ENCODE measurements at places on chromosomes 4 and X.
A peak's percentile ranks its signal among the peaks of the same experiment; 100 is the strongest.

DNA sequence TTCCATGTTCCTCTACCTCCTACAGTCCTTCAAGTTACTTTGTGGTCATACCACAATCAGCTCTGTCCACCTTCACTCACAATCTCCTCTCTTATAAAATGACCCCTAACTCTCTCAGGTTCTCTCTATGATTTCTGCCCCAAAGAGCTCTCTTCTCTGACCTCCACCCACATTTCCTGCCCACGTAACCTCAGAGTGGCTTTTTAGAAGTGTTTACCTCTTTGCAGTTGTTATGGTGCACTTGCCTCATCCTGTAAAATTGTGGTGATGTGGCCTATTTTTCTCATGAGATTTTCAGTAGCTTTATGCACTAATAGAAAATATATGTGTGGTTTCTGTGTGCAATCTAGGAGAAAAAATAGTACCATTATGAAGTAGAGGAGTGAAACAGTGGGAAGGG lies 215.8 kb downstream of the PACRGL start:
- DNase-seq: no peak

DNA sequence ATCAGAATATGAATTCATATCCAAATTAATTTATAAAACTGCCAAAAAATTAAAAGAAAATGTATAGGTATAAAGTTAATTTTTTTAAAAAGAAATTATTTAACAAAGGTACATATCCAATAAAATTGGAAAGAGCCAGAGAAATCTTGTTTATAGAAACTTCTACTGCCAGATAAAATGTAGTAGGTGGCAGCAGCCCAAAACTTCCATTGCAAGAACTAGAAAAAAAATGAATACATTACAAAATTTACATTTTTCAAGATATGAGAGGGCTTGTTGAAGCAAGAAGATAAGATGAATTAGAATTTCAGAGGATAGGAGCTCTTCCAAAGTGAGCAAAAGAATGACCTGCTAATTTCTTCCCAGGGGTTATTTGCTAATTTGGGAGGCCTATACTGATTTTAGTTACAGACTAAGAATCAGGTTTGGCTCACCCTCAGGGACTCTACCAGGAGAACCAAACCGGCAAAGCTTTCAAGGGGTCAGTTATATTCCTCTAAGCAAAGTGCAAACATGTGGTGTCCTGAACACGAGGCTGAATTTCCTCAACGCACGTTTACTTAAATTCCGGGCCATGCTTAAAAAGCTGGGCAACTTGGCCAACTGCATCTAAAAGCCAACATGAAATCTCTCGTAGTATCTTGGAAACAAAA lies 17.5 kb downstream of the ANKRD50 start:
- no peak for DNase-seq

- no peak for DNase-seq
These were observed 133.8 kb downstream of the LDB2 start for GRCh38 chr4:16764622-16765021.

- DNase-seq: peak; percentile 47
These were observed 2.2 kb downstream of the PPA2 start for GRCh38 chr4:105471566-105472176.

DNA sequence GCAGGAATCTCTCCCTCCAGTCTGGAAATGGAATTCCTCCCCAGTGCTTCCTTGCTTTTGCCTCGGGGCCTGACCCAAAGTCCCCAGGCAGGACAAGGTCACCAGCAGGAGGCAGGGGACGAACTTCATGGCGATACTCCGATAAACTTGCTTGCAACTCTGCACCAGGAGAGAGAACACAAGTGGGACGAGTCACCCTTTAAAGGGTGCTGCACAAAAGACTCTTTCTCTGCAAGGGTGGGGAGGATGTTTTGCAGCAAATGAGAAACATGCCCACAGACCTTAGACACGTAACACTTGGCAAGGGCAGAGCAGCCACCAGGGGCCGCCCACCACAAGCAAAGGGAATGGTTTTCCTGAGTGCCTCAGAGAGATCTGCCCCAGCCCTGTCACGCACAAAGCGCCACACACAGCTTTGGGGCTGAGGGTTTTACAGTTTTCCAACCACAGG lies at the start of gene FGFBP2:
Gene FGFBP2 (minus strand): TSS at position 175 of the 451 bp plus-strand sequence. CDS start 46 bp downstream, at position 129.
- DNase-seq: no peak

- DNase-seq: no peak
These were observed 683.5 kb upstream of the GRIA3 start for GRCh38 chrX:122500556-122500955.

DNA sequence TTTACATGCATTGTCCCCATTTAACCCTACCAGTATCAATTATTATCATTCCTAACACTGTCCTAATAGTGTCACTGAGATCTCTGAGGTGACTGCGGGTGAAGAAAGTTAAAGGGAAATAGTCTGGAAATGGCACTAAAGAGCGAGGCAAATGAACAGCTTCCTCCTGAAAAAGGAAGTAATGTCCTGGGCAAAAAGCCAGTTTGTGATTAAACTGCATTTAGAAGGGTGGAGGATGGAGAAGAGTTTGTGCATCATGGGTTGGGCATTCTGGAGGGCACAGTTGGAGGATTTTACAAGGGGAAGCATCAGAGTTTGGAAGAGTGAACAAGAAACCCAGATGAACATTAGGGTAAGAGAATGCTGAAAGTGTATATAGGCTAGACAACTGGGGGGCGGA lies 60.5 kb upstream of the SLC25A4 start:
- DNase-seq: no peak

DNA sequence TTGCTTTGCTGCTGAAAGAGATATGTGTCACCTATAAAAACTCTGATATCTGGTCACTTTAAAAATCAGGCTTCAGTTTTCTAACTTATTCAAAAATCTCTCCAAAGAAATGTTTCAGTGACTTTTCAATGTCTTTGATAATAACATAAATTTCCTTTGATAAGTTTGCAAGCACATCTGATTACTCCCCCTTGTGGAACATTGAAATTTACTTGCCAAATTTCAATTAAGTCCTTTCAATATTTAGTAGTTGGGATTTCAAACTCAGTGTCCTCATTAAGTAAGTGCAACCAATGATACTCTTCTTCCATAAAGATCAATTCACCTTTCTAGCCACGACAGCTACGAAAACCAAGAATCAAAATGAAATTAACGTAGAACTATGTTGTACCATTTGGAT lies 151.3 kb upstream of the FAM47C start:
- DNase-seq: no peak

GRCh38 chrX:39527025-39527424 lies 570.7 kb downstream of the BCOR start:
- DNase-seq: no peak

- no peak for DNase-seq
These were observed 213.7 kb downstream of the FSTL5 start for GRCh38 chr4:161949946-161950725.

DNA sequence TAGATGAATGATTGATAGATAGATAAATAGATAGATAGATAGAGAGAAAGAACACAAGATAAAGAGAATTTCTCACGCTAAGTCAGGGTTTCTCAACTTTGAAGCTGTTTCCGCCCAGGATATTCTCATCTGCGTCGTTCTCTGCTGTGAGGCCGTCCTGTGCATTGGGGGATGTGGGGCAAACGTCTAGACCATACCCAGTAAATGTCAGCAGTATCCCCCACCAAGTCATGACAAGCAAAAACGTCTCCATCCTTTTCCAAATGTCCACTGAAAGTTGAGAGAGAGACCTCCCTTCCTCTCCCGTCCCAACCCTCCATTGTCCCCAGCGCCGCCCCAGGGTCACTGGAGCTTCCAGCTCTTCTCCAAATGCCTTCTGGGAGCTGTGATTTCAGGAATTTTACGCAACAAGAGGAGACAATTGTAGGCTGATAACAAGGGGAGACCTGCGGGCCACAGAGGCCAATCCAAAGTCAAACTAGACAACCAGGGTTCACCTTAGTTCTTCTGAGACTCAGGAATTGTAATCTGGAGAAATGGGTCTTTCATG lies 8.9 kb upstream of the CRLF2 start:
- no peak for DNase-seq

DNA sequence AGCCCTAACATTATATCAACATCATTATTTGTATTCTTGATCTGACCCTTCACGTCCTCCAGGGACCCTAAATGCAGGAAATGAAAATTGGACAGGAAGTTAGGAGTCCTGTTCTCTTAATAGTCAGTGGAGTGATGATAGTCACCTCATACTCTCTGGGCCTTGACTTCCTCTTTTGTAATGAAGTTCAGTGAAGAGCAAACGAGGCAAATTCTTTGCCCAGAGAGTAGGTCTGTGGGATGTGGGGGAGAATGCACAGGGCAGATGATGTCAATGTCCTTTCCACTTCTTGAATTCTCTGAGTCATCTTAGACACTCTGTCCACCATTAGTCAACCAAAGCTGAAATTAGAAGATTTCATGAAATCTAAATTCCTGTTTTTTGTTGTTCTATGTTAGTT lies 17.1 kb upstream of the GPRIN3 start:
- no peak for DNase-seq

DNA sequence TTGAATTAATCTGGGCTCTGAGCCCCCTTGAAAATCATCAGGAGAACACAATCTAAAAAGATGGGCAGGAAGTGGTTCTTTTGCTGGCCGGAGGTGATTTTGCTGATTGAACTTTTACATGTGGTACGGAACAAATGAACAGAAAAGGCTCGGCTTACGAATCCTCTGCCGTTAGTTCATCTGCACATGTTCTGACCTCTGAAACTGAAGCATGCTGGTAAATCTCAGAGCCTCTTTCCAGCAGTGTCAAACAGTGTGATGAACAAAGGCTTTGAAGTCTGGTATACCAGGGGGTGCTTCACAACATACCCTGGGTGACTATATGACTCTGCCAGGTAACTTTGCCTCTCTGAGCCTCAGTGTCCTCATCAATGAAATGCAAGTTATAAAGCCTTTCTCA lies 194.2 kb upstream of the C1QTNF7 start:
- no peak for DNase-seq

- DNase-seq: no peak
These were observed 15.4 kb upstream of the MSANTD1 start for GRCh38 chr4:3233391-3234071.

DNA sequence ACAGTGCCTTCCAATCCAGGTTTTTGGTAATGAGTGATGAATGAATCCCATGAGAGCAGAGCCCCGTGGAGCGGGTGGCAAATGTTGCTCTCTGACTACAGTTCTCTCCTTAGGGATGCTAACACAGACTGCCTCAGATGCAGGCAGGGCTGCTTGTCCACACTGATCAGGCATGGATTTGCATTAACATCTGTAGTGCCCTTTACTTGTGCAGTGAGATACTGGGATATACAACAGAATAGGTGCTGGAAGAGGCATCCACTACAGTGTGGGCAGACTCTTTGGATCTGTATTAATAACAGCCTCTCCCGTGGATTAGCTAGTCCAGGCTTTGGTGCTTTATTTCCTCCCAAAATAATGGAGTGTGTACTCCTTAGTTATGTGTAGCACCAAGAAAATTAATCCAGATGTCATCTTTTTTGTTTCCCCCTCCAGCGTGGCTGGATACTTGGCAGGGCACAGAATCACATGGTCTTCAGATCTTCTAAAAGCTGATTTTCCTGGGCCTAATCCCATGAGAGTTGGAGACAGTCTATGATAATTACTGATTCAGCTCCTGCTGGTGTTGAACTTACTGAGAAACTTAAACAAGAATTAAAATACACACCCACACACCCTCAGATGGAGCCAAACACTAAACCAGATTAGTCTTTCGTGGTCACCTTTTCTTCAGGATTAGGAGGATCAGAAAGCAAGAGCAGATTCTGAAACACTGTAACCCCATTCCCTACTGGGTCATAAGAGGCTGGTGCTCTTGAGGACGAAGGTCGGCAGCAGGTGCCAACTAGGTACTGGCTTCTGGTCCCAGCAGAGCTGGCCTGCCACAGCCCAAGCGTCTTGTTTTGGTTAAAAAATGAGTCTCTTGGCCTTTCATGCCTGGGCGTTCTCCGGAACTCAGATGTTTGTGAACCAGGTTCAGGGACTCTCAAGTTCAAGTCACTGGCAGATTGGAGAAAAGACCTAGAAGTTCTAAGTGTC lies 23.1 kb upstream of the NAP1L5 start:
- DNase-seq: no peak

DNA sequence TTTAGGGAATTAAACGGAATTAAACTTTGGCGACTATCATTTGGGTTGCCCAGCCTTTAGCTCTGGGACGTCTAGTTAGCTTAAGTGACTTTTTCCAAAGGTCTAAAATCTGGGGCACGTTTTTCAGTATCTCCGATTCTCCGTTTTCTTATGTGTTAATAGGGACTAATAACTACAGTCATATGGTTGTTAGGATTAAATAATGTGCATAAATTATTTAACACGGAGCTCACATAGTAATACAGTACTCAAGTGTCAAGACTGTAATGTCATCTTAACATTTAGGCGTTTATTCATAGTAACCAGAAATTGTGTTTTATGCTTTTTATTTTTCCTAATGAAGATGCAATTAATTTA lies 466 bp upstream of the CCNA2 start:
- DNase-seq: no peak

- DNase-seq: no peak
These were observed 1743.0 kb upstream of the TENM3 start for GRCh38 chr4:180500154-180500553.

DNA sequence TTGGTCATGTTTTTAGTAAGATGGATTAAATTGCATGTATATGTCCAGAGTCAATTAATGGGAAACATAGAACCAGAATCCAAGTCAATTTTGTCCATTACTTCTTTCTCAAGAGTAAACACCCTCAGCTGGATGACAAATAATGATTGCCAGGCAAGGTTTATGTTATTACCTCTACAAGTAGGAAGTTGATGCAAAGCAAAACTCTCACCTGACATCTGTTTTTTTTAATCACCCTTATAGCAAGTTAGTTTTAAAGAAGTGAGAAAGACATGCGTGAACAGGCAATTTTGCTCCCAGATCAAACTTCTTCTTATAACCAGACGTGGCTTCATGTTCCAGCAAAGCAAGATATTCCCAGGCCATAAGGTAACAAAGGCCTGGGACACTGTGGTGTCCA lies 348.5 kb upstream of the FTHL17 start:
- no peak for DNase-seq

- peak; percentile 2 for DNase-seq
These were observed 21.7 kb upstream of the MFAP3L start for GRCh38 chr4:170047771-170048354.

DNA sequence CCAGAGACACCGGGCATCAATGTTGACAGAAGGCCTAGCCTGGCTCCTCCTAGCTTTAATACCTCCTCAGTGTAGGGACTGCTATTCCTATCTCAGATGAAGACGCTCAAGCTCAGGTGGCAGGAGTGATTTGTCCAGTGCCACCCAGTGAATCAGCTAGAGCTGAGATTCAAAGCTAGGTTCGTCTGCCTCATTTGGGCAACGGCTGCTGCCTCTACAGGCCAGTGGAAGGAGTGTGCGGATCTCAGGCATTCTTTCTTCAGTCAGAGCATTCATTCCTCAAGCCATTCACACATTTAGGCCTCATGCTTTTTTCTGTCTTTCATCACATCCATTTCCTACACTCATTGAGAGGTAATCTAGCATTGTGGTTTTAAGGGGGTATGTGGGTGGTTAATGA lies 7.3 kb downstream of the TSR2 start:
- DNase-seq: no peak

- no peak for DNase-seq
These were observed 7.9 kb downstream of the TBX22 start for GRCh38 chrX:80022363-80023031.

DNA sequence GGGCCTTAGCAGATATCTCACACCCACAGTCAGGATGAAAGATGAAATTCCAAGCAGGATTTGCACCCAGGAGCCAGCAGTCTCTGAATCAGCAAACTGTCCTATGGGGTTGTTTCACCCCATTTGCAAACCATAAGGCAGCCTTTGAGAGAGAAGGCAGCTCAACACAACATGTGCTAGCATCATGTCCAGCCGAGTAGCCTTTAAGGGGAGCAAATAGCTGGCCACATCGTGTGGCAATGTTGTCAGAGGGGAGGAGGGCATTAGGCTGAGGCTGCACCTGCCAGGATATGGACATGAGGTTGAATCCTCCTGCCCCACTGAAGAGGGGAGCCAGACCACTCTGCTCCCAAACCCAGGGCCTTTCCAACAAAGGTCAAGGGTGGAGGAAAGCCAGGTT lies 20.6 kb upstream of the PJA1 start:
- no peak for DNase-seq
